ENCODE measurements at places on chromosomes 7 and 10. TPM values are rescaled to one million over a fixed set of nuclear protein-coding genes. Genes with fewer than 3 reads are reported as not detected.
A peak's percentile ranks its signal among the peaks of the same experiment; 100 is the strongest.

DNA sequence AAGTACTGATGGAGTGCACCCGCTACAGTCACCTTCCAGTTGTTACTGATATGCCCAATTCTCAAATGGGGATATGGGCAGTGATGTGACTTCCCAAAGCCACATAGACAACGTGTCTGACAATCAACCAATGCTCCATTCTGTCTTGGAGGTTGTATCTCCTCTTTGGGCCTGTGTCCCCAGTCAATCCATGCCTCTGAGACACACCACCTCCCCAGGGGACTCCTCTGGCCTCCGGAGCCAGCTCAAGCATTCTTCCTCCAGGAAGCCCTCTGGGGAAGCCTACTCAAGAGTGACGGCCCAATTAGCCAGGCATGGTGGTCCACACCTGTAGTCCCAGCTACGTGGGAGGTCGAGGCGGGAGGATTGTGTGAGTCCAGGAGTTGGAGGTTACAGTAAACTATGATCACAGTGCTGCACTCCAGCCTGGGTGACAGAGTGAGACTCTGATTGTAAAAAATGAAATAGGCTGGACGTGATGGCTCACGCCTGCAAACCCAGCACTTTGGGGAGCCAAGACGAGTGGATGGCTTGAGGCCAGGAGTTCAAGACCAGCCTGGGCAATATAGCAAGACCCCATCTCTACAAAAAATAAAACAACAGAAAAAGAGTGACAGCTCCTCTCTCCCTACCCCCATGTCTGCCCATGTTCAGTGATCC lies 99.5 kb upstream of the TNRC18 start:
- no peak for DNase-seq

GRCh38 chr10:93482145-93482834 lies at the start of gene MYOF:
Gene MYOF, minus strand, starts transcription at chr10:93482334. Its CDS starts 140 bp downstream, at chr10:93482194.
- peak; percentile 61 for DNase-seq

GRCh38 chr7:16356301-16356958 lies 64.9 kb downstream of the CRPPA start:
- DNase-seq = no peak

DNA sequence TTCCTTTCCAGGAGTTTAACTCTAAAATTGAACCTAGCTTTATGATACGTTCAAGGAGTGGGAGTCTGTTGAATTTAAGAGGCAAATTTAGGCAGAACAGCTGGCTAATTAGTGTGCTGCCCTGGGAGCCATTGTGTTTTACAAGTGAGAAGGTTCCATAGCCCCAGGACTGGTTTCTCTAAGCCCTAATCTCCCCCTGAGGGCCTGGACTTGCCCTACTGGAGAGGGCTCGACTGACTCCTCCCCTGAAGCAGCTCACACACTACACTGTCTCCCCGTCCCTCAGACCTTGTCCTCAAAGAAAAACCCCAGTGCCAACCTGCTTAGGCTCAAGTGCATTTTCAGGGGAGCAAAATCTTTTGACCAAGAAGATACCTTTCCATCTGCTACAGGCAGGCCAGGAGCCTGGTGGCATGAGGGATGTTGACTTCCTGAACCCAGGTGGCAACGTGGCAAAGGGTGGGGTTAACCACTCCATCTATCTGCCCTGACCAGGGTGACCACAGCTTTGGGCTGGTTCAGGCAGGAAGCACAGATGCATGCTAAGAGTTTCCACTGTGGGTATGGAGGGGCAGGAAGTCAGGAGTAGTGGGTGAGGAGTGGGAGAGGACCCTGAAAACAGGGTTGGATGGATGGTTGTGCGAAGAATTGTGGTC lies 68.9 kb upstream of the CARD11 start:
- no peak for DNase-seq

DNA sequence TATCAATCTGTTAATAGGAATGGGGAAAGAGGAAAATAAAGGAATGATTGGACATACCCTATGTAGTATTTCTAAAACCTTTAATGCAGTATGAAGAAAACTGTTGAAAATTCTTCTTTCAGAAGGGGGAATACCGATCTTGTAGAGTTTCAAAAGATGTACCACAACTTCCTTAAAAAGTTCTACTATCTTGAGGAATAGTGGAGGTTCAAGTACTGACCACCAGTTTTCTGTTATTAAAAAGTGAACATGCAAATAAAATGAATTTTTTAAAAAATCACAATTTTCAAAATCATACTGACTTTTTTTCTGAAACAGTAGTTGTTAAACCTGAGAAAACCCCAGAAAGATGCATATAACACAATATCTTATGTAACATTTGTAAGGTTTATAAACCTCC lies 86.5 kb downstream of the HERC4 start:
- DNase-seq = no peak

GRCh38 chr7:18708204-18708603 lies 212.7 kb downstream of the HDAC9 start:
- DNase-seq = no peak

- peak; percentile 40 for DNase-seq
Observed at GRCh38 chr7:28272461-28272877, 91.9 kb upstream of the JAZF1 start.

DNA sequence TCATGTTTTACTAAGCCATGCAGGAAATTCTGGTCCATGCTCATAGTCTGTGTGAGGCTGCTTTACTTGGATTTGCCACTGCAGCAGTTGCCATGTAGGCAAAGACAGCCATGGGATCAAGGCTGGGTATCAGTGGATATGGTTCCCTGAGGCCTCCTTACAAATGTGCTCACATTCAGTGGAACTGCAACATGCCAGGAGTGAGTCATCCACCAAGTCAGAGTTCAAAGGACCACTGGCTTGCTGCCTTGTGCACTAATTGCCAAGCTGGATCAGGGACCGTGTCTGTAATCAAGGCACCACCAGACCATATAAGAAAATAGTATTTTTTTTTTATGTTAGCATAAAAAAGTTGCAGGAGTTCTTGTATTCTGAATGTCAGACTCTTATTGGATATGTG lies 101.0 kb downstream of the CDCA7L start:
- no peak for DNase-seq

DNA sequence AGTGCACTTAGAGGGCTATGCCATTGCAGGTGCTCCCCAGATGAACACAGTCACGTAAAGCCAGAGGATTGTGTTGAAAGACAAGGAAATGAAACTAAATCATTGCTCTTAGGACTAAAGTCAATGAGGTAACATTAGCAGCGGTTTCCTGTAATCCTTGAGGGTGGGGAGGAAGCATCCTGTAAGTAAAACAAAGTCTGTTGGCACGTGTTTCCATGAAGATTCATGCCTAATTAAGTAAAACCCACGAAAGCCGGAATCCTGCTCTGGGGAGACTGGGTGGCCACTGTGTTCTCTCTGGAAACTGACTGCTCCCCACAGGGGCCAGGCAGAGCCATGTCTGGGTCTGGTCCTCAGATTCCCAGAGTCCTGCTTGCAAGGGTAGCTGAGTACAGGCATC lies 18.3 kb downstream of the STEAP1B start:
- no peak for DNase-seq

DNA sequence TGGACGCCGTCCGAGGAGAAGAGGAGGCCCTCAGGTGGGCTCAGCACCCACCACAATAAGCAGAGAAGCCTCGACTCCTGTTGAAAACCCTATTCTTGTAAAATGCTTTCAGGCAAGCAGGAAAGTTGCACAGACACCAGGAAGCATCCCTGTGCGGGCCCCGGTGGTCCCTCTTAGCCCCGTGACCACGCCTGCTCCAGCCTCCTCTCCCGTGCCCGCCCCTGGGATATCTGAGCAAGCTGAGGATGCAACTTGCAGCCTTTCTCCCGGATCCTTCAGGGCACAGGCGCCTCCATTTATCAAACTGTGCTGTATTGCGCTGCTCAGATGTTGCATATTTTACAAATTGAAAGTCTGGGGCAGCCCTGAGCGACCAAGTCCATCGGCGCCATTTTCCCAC lies 72.7 kb downstream of the CFAP46 start:
- DNase-seq = no peak

- DNase-seq = no peak
Observed at GRCh38 chr10:48905311-48905710, 34.3 kb downstream of the LRRC18 start.

GRCh38 chr7:147700702-147701101 lies 889.9 kb upstream of the C7orf33 start:
- no peak for DNase-seq

GRCh38 chr10:122648599-122649428 lies 50.8 kb downstream of the C10orf120 start:
- DNase-seq = no peak

DNA sequence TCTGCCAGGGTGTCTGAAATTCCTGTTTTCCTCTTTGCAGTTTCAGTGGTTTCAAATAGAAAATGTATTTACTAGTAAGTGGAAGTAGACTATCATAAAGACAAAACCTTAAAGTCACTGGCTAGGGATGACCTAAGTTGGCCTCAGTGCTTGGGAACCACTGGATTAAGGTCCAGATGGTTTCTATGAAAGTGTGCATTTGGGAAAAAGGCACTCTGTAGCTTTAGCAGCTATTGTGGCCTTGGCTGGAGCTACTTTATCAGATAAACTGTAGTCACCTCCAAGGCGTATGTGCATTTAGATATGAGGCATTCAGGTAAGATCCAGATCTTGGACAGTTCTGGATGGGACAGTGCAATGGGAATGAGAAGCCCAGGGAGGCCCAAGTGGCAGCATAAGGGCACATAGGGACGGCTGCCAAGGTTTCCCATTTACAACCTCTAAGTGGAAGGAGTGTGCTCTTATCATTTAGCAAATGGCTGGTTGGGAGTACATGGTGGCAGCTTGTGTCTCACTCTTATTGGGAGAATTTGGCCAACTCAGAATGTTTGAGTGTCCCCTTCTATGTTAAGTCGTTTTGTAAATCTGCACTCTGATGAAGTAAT lies 185.6 kb downstream of the LRMDA start:
- no peak for DNase-seq

DNA sequence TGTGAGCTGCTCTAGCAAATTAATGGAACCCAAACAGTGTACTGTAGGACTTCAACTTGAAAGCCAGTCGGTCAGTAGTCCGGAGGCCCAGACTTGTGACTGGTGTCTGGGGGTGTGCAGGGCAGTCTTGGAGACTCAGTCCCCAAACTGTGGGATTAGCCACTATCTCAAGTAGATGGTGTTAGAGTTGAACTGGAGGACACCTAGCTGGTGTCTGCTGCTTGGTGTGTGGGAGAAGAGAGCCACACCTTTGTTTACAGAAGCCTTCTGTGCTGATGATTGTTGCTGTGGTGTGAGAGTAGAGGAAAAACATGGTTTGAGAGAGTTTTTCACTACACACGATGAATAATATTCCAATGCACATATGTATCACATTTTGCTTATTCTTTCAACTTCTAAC lies 47.4 kb downstream of the CUL2 start:
- no peak for DNase-seq

DNA sequence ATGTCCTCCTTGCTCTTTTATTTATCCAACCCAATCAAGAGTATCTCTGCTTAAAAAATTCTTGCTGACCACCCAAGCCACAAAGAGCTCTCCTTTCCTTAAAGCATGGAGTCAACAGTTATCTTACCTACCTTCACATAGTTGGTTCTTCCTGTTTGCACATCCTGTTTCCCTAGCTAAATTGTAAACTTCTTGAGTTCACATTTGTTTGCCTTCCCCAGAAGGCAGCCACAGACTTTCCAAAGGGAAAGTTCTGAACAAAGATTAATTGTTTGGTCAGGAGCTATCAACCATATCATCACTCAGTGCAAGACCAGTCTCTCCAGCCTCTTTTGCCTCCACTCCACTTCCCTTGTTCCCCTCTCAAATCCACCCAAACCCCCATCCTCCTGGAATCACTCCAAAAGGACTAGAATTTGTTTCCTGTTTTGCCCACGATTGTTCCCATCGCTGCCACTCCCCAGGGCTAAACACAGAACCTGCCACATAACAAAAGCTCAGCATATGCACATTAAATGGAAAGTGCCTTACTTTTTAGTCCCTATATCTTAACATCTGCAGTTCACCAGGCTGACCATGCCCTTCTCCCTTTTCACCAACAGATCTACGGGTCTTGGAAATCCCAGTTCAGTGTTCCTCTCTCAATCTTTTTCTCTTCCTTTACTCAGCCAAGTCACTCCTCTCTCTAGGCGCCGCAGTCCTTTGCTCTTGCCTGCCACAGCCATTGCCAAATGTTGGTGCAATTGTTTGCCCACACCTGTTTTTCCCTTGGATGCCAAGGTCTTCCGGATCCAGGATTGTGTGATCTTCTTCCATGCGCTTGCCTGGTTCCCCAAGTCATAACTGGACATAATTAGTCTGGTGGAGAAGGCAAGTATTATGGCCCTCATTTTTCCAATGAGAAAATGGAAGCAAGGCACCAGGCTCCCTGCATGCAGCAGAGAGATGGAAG lies 265.5 kb downstream of the KCNMA1 start:
- DNase-seq = no peak

DNA sequence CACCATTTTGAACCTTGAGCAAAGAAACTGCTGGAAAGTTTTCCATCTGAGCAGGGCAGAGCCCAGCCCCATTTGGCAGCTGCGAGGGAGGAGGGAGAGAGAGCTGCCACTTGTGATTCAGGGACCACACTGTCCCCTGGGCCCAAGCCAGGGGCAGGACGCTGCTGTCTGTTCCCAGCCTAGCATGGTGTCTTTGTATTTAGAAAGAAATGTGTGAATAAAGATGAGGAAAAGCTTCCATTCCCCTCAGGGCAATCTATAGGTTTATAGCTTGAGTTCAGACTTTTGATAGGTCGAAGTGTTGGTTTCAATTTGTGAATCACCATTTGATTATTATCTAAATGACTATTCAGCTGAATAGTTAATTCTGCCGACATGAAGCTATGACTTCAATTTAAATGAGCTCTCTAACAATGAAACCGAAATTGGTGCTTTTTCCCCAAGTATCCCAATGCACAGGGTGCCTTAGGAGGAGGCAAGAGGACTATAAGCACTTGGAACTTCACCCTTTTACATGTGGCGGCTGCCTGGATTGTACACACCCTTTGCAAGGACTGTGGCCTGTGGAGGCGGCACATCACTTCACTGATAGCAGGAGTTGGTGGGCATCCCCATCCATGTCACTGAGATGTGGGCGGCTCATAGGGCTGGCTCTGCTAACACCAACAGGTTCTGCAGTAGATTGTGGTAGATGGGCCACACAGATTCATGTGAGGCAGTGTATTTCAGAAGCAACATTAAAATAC lies 223.5 kb downstream of the CCDC3 start:
- DNase-seq = peak; percentile 27

GRCh38 chr7:157538735-157539134 lies 201.9 kb downstream of the DNAJB6 start:
- no peak for DNase-seq

The COL26A1 gene
- 16.3 TPM for total RNA-seq

The LRRC61 gene
- 8.2 TPM for total RNA-seq

The NODAL gene
- total RNA-seq = 1.00 TPM

The NFKB2 gene
- total RNA-seq = 3.5 TPM

The LBX1 gene
- 1.6 TPM for total RNA-seq

The TSPAN12 gene
- 9.1 TPM for total RNA-seq

The AGAP6 gene
- 8.3 TPM for total RNA-seq

The GIMAP5 gene
- total RNA-seq = 3.8 TPM

The CASTOR2 gene
- total RNA-seq = 48.7 TPM

Data from cerebellum (tissue), 4 donors.